ENCODE measurements at places on chromosomes 7 and 10. TPM values are rescaled to one million over a fixed set of nuclear protein-coding genes. Genes with fewer than 3 reads are reported as not detected.
A peak's percentile ranks its signal among the peaks of the same experiment; 100 is the strongest.

The SHH gene
- not detected for total RNA-seq

The HKDC1 gene
- total RNA-seq, result 0.65 TPM

The MKX gene
- not detected for total RNA-seq

The METTL27 gene
- total RNA-seq, result 4.4 TPM

The CRHR2 gene
- total RNA-seq, result not detected

The GRK5 gene
- total RNA-seq, result 22.6 TPM

The ANLN gene
- 0.47 TPM for total RNA-seq

The PLAC9 gene
- not detected for total RNA-seq

The MUC3A gene
- not detected for total RNA-seq

The AKR1C8 gene
- 1.3 TPM for total RNA-seq

The WDR86 gene
- total RNA-seq, result 0.47 TPM

The MPP7 gene
- 30.0 TPM for total RNA-seq

The IQUB gene
- total RNA-seq, result 0.16 TPM

The GLI3 gene
- not detected for total RNA-seq

The ALOX5 gene
- 12.7 TPM for total RNA-seq

The HYAL4 gene
- total RNA-seq, result not detected

- H3K4me1 ChIP-seq, result no peaks in the 10 kb centered on the region
- no peak overlapping the region for H3K27ac ChIP-seq
- H3K27me3 ChIP-seq, result peaks cover 2% of the 10 kb centered on the region
- no peaks in the 10 kb centered on the region for H3K36me3 ChIP-seq
- H3K4me3 ChIP-seq, result no peak overlapping the region
Measured at GRCh38 chr7:3246127-3246526, 54.9 kb upstream of the SDK1 start.

DNA sequence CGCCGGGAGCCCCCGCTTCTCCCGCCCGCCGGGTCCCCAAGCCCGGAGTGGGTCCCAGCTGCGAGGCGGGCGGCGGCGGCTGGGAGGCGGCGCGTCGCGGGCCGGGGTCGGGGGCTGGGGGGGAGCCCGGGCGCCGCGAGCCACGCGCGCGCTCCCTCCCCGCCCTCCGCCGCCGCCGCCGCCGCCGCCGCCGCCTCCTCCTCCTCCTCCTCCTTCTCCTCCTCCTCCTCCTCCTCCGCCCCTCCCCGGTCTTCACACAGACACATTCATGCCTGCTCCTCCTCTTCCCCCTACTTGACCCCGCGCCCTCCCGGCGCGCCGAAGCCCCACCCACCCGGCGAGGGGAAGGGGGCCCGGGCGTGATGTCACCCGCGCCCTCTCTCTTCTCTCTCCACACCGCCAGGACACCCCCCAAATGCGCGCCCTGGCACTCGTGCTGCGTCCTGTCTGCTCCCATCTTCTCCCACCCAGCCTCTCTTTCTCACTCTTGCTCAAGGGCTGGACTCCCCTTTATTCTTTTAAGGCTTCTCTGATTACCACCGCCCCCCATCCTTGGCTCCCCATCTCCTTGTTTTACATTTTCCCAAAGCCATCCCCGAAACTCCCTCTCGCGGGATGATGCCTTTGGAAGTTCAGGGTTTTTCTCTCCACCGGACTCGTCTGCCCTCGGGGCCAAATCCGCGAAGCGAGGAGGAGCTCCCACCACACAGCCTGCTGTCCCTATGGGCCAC is 967 bp upstream of the GLI3 start:
- no peaks in the 10 kb centered on the region for H3K36me3 ChIP-seq
- H3K27me3 ChIP-seq, result peaks cover 41% of the 10 kb centered on the region
- no peak overlapping the region for H3K27ac ChIP-seq
- peaks cover 18% of the 10 kb centered on the region for H3K4me1 ChIP-seq
- peak overlapping the region; percentile 79 for H3K4me3 ChIP-seq
- no peak for DNase-seq

GRCh38 chr7:135620980-135621850 is 41.1 kb upstream of the STMP1 start:
- peaks cover 28% of the 10 kb centered on the region for H3K36me3 ChIP-seq
- DNase-seq, result no peak
- no peak overlapping the region for H3K4me3 ChIP-seq
- H3K4me1 ChIP-seq, result no peaks in the 10 kb centered on the region

DNA sequence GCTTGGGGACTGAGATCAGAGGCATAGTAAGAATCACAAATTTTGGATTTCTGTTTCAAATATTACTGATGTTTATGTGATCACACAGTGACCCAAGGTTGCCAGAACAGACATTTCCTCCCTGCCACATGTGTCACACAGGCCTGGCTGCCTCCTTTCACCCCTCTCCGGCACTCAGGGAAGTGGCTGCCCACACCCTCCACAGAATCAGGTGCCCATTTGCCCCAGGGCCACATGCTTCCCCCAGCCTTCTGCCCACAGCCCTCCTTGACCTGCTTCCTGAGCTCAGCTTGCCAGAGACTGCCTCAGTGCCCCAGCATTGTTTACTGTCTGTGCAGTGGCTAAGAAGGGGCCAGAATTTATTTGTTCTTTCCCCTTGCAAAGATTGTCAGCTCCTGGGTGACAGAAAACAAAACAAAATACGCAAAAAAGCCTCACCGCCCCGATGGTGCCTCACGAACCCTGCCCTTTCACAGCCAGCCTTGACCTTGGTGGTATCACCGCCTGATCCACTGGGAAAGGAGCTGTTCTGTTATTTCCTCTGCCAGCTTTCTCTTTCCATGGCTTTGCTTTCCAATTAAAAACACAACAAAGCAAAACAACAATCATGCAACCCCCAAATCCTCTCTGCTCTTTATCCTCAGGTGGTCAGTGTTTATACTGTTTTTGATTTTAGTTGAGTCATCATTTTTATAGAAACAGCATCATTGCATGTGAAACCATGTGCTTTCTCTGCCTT is 52.8 kb downstream of the CHN2 start:
- H3K27ac ChIP-seq, result no peak overlapping the region
- H3K27me3 ChIP-seq, result no peaks in the 10 kb centered on the region
- H3K4me1 ChIP-seq, result peaks cover 2% of the 10 kb centered on the region
- no peak for DNase-seq
- no peak overlapping the region for H3K4me3 ChIP-seq

- peaks cover 6% of the 10 kb centered on the region for H3K4me1 ChIP-seq
- no peak for DNase-seq
Measured at GRCh38 chr10:31803606-31804351, 124.9 kb downstream of the ARHGAP12 start.

GRCh38 chr7:27933671-27934565 is 194.0 kb downstream of the TAX1BP1 start:
- no peak overlapping the region for H3K4me3 ChIP-seq
- H3K27me3 ChIP-seq, result no peaks in the 10 kb centered on the region
- H3K4me1 ChIP-seq, result no peaks in the 10 kb centered on the region
- no peaks in the 10 kb centered on the region for H3K36me3 ChIP-seq
- no peak overlapping the region for H3K27ac ChIP-seq

DNA sequence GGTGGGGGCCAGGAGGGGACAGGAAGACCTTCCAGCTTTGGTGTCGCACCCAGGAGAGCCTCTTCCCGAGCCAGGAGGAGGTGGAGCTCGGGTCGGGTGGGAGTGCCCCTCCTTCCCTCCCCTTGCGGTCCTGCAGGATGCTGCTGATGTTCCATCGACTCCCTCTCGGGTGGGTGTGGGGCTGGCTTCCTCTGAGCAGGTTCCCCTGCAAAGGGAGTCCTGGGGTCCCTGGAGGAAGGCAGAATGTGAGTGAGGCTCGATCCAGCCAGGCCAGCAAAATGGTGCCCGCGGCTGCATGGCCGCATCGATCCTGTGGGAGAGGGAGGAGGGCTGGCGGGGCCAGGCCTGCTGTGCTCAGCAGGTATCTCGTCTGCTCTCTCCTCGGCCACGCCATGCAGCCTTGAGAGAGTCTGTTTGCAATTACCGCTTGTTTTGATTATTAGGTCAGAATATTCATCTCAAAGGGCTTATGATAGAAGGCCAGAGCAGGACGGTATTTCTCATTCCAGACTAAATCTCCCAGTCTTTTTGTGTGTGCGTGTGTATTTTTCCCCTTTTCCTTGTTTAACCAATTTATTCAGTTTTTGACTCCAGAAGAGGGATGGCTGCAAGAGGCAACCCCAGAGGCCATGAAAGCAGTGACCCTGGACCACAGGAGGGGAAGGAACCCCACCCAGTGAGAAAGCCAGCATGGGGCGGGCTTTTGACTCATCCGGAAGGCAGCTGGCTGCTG is 137.3 kb upstream of the ZMIZ1 start:
- H3K27ac ChIP-seq, result no peak overlapping the region
- no peaks in the 10 kb centered on the region for H3K27me3 ChIP-seq
- H3K4me1 ChIP-seq, result peaks cover 8% of the 10 kb centered on the region
- H3K36me3 ChIP-seq, result no peaks in the 10 kb centered on the region
- no peak overlapping the region for H3K4me3 ChIP-seq

DNA sequence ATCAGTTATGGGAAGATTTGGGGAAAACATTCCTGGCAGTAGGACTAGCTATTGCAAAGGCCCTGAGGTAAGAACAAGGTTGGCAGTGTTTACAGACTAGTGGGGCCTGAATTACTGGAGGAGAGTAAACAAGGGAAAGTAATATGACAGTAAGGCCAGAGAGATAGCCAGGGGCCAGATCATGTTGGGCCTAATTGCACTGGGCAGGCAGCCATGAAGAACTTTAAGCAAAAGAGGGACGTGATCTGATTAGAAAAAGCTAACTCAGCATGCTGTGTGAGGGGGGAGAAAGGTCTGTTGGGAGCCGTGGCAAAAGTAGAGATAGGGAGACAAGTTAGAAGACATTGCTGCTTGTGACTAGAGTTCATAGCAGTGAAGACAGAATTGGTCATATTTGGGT is 9.2 kb downstream of the NUP42 start:
- H3K4me1 ChIP-seq, result no peaks in the 10 kb centered on the region
- no peaks in the 10 kb centered on the region for H3K27me3 ChIP-seq
- H3K36me3 ChIP-seq, result peaks cover 17% of the 10 kb centered on the region
- H3K27ac ChIP-seq, result no peak overlapping the region
- no peak for DNase-seq
- H3K4me3 ChIP-seq, result no peak overlapping the region

DNA sequence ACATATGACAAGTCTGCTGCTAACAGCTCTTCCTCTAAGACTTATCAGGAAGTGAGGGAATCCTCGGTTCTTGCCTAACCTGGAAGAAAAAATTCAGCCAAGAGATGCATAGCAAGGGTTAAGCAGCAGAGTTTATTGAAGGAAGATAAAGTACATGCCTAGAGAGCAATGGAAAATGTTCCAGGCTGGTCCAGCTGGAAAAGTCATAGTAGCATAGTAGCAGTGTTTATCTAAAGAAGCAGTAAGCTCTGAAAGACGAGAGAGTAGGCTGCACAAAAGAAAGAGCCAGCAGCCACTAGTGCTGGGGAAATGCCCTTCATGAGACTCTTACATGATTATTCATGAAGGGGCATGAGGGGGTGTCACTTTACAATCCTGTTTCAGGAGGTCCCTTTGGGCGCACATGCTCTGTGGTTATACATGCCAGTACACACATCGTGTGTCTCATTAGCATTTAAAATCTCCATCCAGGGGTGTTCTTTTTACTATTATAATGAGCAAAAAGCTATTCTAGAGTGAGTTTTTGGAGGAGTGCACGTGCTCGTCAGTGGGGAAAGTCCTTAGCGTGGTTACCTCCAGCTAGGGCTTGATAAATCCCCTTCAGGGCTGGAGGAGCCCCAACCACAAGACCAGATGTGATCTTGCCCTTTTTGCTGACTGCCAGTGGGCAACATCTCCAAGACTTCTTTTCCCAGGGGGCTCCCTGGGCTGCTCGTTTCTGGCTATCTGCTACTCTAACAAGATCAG is 716.1 kb downstream of the PARD3 start:
- H3K27me3 ChIP-seq, result peaks cover 5% of the 10 kb centered on the region
- H3K27ac ChIP-seq, result no peak overlapping the region
- peaks cover 11% of the 10 kb centered on the region for H3K36me3 ChIP-seq
- H3K4me1 ChIP-seq, result no peaks in the 10 kb centered on the region

- H3K4me3 ChIP-seq, result no peak overlapping the region
- H3K27me3 ChIP-seq, result peaks cover 11% of the 10 kb centered on the region
- no peak for DNase-seq
- H3K36me3 ChIP-seq, result no peaks in the 10 kb centered on the region
- H3K4me1 ChIP-seq, result no peaks in the 10 kb centered on the region
Measured at GRCh38 chr7:159105066-159105780, 39.4 kb downstream of the VIPR2 start.

DNA sequence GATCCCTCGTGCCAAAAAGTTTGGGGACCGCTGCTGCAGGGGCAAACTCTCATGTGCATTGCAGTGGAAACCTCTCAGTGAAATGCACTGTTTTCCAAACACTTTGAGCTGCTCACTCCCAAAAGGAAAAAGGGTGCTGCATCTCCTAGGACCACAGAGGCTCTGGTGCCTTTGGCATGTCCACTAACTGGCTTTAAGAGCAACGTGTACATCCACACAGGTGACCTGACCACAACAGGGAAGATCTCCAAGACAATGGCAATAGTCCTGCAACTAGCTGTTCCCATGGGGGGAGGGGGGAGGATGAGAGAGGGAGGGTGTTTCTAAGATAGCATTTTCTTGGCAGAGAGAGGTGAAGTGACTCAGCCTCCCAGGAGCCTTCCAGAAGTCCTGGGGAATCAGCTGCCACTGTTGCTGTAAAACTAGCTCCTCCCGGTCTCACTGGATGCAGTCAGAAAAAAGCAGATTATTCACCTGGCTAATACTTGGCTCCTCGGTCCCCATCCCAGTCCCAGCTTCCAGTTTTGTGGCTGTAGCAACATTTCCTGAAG is 181.7 kb downstream of the HECW1 start:
- H3K27ac ChIP-seq, result no peak overlapping the region
- no peak for DNase-seq
- peaks cover 12% of the 10 kb centered on the region for H3K27me3 ChIP-seq
- no peaks in the 10 kb centered on the region for H3K4me1 ChIP-seq

DNA sequence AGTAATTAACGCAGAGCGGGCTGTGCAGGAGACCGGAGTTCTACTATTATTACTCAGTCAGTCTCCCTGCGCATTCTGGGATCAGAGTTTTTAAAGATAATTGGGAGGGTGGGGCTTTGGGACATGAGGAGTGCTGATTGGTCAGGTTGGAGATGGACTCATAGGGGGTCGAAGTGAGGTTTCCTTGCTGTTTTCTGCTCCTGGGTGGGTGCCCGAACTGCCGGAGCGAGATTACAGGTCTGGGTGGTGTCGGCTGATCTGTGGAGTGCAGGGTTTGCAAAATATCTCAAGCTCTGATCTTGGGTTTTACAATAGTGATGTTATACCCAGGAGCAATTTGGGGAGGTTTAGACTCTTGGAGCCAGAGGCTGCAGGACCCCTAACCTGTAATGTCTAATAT is 3.9 kb upstream of the LRRC27 start:
- no peaks in the 10 kb centered on the region for H3K27me3 ChIP-seq
- DNase-seq, result no peak
- peak overlapping the region; percentile 77 for H3K27ac ChIP-seq
- H3K36me3 ChIP-seq, result peaks cover 12% of the 10 kb centered on the region

DNA sequence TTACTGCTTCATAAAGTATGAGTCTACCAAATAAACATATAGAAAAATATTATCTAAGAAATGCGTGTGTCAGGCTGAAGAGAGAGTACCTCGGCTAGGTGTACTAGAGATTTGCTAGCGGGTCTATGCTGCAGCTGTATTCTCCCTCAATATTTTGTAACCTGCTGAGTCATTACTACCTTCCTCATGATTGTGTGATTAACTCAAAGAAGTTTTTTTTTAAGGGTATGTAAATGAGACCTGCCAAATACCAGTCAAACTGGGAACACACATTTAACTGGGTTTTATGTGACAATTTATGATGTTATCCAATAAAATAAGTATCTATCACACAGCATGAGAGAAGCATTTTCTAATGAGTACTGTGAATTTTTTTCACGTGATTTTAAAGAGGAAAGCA is 180.4 kb downstream of the RNF133 start:
- no peaks in the 10 kb centered on the region for H3K36me3 ChIP-seq
- no peak overlapping the region for H3K27ac ChIP-seq
- DNase-seq, result no peak
- H3K4me1 ChIP-seq, result no peaks in the 10 kb centered on the region
- H3K4me3 ChIP-seq, result no peak overlapping the region
- no peaks in the 10 kb centered on the region for H3K27me3 ChIP-seq

- H3K4me3 ChIP-seq, result no peak overlapping the region
- DNase-seq, result no peak
- H3K27me3 ChIP-seq, result no peaks in the 10 kb centered on the region
- H3K27ac ChIP-seq, result no peak overlapping the region
Measured at GRCh38 chr10:12418000-12418399, 68.7 kb downstream of the CAMK1D start.

Data from naive thymus-derived CD8-positive, alpha-beta T cell (primary cell).